T-helper 17 cell (primary cell): ENCODE measurements at places on chromosomes 5 and 9.

- DNase-seq, result no peak
These were observed 379.6 kb downstream of the MLLT3 start for GRCh38 chr9:20242510-20243189.

DNA sequence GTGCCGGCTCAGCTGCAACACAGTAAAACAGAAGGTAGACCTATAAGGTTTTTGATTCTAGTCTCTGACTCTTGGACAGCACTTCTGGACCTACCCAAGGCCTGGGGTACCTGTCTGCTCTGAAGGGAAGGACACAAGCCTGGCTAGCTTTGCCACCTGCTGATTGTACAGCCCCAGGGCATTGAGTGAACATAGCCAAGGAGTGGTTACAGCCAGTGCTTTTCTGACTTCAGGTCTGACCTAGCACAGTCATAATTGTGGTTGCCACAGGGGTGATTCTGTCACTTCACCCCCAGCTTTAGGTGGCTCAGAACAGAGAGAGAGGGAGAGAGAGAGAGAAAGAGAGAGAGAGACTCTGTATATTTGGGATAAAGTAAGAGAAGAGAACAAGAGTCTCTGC lies 118.4 kb downstream of the PLCXD3 start:
- no peak for DNase-seq

- no peak for DNase-seq
These were observed 12.0 kb upstream of the QSOX2 start for GRCh38 chr9:136257381-136258298.

DNA sequence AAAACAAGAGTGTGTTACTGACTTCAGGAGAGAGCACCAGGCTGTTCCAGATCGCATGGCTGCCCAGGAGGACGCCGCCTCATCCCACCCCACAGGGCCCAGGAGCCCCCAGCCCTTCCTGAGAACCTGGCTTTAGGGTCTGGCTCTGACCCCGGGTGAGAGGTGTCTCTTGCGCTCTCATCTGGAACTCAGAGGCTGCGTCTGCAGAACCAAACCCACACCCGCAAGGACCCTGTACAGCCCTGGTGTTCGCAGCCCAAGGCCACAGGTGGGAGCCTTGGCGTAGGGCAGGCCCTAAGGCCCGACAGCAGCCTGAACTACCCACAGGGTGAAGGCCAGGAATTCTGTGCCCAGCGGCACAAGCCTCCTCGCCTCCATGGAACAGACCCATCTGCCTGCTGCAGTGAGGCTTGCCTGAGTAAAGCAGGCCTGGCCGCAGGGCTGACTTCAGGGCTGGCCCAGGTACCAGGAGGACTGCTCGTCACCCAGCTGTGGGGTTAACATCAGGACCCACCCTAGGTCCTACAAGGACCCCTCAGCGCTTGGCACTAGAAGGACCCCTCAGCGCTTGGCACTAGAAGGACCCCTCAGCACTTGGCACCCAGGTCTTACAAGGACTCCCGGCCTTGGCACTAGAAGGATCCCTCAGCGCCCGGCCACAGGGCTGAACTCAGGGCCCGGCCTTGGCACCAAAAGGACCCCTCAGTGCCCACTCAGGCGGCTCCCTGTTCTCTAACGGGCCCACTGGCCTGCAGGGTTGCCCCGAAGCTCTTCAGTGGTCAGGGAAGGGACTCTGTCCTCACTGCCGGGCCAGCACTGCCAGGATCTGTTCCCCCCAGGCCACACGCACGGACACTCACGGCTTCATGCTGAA lies 48.2 kb downstream of the NKD2 start:
- DNase-seq, result no peak

DNA sequence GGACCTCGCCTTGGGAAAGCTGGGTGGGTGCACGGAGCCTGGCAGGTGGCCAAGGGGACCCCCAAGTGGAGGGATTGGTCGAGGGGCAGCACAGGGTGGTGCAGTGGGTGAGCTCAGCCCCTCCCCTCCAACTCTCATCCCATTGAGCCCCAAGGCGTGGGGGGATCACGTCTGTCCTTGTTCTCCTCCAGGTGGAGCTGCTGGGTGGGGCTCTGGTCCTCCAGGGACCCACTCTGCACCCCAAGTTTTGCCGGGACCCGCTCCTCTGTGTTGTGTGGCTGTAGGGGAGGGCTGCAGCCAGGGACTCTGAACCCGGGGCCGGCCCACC lies 3.6 kb upstream of the FUT7 start:
- DNase-seq, result no peak

DNA sequence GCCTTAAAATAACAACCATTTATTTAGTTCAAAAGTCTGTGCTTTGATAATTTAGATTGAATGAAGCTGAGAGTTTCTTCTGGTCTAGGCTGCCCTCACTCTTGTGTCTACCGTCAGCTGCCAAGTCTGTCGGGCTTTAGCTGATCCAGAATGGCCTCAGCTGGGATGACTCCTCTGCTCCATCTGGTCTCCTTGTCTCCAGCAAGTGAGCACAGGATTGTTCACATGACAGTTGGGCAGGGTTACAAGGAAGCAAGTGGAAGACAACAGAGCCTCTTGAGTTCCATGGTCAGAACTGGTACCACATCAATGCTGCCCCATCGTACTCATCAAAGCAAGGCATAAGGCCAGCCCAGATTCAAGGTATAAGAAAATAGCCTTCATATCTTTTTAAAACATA lies 9.0 kb downstream of the HTR1A start:
- no peak for DNase-seq

DNA sequence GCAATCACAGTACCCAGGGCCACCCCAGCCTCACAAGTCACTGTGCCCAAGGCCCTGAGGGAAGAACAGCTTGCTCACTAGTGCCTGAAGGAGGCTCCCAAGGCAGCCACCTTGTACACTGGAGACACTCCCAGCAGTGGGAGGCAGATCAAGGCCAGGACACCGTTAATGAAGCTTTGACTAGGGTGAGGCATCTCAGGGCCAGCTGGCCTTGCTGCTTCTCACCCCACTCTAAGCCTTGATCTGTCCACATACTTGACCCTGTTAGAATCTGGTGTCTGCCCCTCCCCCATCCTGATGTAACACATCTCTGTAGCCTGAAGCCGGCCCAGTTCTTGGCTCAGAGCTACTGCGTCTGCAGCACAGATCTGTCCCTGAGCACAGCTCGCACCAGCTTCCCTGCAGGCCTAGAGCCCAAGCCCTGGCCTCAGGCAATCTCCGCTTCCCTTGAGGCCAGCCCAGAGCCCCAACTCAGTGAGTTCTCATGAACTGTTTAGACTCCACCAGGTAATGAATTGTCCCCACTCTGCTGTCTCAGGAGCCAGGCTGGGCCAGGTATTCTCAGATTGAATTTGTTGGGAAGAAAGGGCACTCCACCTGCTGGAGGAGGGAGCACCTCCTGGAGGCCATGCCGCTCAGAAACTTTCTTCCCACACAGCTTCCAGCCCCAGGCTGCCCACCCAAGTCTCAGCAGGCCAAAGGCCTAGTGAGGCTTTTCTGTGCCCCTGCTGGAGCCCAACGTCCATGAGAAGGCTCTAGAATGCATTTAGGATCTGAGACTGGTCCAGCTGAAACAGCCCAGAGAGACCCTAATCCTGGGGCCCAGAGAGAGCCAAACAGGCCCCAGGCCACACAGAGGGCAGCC lies 13.4 kb upstream of the JADE2 start:
- DNase-seq, result no peak

DNA sequence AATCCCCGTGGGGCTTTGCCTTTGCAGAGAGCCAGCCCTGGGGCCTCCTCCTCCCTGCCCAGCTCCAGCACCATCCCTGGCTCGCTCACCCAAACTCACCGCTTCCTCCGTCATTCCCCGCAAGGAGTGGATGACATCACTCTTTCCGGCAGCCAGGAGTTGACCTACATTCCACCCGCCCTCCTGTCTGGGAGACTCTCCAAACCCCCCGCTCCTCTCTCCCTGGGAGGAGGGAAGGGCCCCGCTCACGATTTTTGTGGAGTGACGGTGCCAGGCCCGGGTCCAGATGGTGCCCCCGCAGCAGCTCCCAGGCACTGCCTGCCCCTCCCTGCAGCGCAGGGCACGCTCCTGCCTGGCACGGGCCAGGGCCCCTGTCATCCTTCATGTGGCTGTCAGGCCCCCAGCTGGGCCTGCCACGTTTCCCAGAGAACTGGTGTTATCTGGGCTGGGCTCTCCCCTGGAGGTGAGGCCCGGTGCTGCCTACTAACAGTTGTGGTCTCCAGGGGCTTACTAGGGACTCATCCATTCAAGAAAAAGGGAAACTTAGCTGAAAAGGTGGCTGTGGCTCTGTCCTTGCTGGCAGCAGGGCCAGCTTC lies 52.3 kb downstream of the NTNG2 start:
- no peak for DNase-seq

- no peak for DNase-seq
These were observed 281.1 kb upstream of the MAP3K1 start for GRCh38 chr5:56534102-56534829.

DNA sequence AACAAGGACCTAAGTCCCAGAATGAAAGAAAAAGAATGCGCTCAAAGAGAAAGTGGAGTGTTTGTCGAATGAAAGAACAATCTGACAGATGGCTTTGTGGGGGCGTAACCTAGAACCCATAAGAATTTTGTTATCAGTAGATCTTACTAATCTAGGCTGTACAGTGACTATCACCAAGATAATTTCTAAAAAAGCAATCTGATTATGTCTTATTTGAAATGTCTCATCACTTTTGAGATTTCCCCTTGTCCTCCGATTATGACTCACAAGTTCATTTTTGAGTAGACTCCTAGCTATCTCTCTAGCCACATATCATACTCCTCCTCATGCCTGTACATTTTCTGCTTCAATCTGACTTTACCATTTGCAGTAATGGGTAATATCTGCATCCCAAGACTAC lies 135.6 kb upstream of the SMARCA2 start:
- no peak for DNase-seq

DNA sequence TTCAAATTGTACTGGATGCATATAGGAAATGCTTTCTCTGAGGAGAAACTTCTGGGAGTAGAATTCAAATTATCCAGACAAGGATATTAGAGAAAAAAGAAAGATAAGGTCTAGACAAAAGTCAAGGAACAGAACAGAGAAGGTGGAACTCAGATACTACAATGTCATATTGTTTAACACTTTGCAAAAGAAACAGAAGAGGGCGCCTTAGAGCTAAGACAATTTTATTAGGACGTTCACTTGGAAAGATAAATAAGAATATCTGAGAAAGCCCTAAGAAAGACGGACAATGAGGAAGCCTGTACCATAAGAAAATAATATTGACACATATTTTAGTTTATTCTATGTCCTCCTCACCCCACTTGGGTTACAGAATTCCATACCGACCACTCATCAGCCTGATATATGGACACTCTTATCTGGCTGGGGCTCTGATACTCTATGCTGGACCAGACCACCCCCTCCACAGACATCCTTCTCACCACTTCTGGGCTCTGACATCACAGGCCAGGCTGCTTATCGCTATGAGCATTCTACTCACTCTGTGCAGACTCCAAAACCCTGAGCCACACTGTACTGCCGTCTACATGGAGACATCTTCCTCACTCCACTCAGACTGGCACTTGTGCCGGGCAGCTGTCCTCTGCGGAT lies 9.1 kb upstream of the AK3 start:
- DNase-seq, result no peak

DNA sequence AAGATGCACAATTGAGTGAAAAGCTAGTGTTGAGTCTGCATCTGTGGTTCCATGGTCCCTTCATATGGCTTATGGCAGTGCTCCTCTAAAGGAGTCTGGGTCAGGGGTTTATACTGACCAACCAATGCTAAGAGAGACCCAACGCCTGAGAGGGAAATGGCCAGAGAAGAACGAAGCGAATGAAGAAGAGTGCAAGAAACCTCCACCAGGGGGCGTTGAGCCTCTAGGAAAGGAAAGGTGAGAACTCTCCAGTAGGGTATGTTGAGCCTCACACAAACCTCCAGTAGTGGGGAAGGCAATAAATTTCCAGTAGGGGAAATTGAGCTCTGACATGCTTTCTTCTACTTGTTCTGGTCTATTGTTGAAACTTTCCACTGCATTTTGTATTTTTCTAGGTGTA lies 470.6 kb downstream of the PRDM9 start:
- no peak for DNase-seq

DNA sequence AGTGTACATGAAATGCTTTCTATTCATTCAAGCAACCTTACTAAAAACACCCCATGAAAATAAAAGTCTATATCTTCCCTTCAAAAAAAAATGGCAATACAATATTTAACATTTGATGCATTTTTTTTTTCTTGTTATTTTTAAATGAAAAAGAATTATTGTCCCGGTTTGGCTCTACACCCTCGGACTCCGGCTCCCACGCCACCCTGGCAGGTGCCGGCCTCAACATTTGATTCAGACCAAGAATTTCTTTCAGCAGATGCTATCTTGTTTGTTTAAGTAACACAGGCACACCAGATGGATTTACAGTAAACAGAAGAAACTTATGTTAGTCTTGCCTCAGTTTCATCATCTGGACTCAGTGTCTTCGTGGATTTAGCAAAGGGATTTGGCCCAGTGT lies 146.8 kb downstream of the PRKACG start:
- no peak for DNase-seq

DNA sequence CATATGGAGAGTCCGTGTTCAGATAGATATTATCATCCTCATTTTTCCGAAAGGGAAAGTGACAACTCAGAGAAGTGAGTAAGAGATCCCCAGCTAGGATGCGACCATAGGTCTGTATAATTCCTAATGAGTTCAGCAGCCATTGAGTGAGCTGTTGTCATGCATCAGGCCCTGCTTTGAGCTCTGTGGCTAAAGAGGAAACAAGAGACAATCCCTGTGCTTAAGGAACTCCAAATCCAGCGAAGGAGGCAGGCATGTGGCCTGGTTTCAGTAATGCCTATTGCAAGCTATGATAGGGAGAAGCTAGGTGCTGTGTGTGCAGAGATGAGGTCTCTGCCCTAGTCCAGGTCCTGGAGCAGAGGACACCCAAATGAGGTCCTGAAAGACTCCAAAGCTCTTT lies 192.8 kb downstream of the ACTL7B start:
- DNase-seq, result no peak
